ENCODE measurements at places on chromosomes 6 and 20. TPM values are rescaled to one million over a fixed set of nuclear protein-coding genes. Genes with fewer than 3 reads are reported as not detected.

GRCh38 chr6:115783402-115784061 is 277.2 kb downstream of the FRK start:
- no peak for DNase-seq

- no peak for DNase-seq
Observed at GRCh38 chr6:27188061-27188884, 59.2 kb upstream of the PRSS16 start.

DNA sequence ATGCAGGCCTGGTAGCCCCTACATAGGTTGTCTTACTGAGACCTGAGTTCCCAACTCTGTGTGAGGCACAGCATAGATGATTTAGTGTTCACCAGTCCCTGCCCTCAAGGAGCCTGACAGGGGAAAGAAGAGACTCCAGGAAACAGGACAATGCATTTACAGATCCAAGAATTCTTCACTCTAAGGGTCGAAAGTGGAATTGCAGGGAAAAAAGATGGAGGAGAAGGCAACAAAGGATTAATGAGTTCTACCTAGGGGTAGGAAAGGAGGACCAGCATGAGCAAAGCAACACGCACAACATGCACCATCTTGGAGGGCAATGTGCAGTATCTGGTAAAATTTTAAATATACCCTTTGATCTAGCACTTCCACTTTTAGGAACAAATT is 5.9 kb downstream of the SPAG4 start:
- no peak for DNase-seq

- no peak for DNase-seq
Observed at GRCh38 chr6:54361188-54361587, 52.9 kb downstream of the TINAG start.

DNA sequence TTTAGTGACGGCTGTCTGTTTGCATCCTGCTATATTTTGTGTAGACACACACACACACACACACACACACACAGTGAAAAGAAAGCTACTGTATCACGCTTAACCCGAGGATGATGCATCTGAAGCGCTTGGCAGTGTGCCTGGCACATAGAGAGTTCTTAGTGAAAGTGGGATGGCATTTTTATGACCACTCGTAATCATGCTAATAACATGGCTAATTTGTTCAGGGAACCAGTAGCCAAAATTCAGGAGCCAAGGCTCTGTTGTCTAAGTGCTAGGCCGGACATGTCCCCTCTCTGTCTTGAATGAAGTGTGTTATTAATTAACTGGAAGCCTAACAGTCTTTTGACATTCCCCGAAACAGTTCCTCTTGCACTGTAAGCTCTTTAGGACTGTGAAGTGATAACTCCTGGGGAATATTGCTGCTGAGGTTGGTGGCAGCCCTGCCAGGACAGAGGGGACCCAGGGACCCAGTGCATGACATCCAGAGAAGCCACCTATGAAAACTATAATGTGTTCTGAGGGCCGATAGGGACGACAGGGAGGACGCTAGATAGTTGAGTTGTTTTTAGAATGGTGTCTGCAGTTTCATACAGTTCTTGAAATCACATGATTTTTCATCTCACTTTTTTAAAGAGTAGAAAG is 45.0 kb upstream of the IRF4 start:
- DNase-seq = no peak

DNA sequence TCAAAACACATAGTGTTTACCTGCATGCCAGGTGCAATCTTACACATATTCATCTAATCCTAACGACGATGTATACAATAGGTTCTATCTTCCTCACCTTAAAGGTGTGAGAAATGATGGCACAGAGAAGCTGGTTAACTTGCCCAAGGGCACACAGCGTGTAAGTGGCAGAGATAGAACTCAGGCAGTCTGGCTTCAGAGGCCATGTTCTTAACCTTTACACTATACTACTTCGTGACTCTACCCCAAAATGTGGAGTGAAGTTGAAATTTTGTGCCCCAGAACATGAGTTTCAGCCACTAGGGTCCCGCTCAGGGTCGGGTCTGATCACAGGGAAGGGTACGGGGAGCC is 584 bp downstream of the VPS52 start:
- no peak for DNase-seq

DNA sequence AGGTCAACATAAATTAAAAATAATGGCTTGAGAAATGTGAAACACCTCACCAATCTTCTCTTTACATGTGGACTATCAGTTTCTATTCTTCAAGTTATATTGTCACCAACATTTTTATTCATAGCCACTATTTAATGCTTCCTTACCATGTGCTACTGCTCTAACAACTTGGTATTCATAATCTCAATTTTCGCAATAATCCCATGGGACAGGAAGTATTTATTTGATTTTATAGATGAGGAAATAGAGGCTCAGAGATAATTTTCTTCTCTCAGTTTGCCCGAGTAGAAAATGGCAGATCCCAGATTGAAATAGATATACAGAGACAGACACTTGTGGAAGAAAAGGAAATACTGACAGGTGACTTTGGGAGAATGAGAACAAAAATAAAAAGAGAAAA is 66.6 kb downstream of the FAM83B start:
- DNase-seq = no peak

DNA sequence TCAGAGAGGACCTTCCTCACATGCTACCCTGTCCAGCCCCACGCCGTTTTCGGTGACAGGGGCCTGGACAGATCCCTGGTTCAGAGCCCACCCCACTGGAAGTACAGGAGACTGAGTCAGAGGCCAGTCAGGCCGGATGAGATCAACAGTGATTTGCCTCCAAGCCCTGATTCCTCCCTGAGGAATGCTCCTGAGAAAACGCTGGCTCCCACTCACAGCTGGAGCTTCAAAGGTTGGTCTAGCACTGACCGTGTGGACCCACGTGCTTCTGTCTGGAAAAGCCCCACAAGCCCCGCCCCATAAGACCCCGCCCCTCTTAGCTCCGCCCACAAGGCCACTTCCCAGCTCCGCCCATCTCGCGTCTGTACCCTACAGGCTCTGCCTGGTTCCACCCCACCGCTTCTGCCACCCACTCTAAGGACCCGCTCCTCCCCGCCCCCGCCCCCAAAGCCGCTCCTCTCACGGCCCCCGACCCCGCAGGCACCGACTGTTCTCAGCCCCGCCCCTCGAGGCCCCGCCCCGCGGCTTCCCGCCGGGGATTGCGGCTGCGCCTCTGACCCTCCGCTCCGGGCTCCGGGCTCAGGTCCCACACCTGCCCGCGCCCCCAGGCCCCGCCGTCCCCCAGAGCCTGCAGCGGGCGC is 64.9 kb upstream of the BHLHE23 start:
- DNase-seq = peak; percentile 15

GRCh38 chr6:106255306-106255705 is 70.3 kb downstream of the ATG5 start:
- DNase-seq = no peak

GRCh38 chr6:15874821-15875220 is 212.0 kb upstream of the DTNBP1 start:
- no peak for DNase-seq

DNA sequence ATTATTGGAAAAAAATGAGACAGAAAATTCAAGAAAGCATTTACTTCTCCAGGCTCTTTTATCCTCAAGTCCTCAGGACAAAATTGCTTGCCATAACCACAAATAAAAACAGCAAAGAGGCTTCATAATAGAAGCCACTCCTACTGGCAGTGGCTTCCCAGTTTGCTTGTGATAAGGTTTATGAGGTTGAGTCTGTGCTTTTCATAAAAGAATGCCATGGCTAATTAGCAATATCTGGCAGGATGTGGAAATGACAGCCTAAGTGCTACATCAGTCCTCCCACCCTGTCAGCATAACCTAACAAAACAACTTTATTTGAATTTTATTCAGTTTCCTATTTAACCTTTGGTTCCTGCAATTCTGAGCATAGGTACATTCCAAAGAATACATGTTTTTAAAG is 80.9 kb upstream of the HTR1E start:
- no peak for DNase-seq

- no peak for DNase-seq
Observed at GRCh38 chr20:63350597-63351325, 10.4 kb downstream of the CHRNA4 start.

GRCh38 chr6:4644996-4645395 is 131.2 kb upstream of the CDYL start:
- DNase-seq = no peak

DNA sequence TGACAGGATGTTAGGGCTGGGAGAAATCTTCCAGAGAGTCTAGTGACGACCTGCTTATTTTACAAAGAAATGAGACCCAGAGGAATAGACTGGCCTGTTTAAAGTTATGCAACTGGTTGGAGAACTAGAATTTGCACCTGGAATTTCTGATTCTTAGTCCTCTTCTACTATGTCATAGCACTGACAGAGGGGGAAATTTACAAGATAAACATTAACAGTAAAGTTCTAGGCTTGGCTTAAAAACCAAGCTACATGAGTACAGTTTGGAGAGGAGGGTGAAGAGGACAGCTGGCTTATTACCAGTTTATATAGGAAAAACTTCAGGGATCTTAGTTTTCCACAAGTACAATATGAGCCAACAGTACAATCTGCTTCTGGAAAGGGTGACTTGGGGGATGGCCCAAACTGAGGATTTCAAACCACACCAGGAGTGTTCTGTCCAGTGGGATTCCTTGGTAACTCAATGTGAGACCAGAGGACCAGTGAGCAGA is 269.6 kb downstream of the CD109 start:
- DNase-seq = no peak

DNA sequence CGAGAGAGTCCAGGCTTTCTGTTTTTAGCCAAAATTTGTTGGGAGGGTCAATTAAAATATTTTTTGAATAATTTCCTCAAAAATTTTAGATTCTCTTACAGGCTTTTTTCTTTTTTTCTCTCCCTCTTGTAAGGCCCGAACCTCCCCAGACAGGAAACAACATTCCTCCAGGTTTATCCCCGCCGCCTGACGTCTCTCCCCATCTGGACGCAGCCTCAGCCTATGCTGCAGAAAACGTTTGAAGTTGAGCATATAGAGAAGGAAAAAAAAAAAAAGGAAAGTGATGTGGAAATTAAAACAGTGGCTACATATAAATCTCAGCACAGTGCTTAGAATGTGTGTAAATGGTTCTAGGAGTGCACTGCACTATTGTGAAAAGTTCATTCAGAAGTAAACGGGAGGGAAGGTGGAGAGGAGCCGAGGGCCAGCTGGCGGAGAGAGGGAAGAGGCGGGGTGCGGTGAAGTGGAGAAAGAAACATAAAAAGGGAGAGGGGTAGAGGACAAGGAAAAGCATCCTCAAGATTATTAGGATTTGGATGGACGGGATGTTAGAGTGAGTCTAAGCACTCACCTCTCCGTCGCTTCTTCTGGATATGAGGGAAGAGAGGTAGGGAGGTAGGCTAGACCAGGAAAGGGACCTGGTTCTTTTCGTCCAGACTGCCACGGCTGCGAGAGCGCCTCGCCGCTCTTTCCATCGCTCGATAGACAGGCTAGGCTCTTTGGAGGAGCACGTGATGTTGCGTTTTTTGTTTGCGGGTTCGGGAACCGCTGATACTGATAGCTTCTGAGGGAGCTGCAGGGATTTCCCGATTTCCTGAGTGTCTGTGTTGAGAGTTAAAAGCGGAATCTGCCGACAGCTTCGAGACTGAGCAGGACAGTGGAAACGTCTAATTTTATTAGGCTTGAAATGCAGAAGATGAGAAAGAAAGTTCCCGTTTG is 98.7 kb downstream of the TRIM27 start:
- DNase-seq = no peak

DNA sequence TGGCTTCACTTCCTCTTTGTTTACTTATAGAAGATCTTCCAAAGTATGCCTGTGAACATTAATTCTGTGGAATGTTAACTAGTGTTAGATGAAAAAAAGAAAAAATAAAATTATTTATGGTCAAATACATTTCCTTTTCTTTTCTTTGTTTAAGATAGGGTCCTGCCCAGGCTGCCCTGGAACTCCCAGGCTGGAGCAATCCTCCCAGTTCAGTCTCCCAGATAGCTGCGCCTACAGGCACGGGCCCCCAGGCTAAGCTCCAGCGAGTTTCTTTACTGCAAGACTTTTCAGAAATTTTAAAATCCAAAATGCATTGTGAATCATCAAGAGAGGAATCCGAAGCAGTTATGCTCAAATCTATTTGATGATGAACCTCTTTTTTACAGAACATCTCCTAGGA is 39.3 kb upstream of the IL20RA start:
- DNase-seq = no peak

- DNase-seq = no peak
Observed at GRCh38 chr20:10113746-10114145, 79.0 kb downstream of the ANKEF1 start.

GRCh38 chr6:15431762-15432483 is 186.1 kb downstream of the JARID2 start:
- no peak for DNase-seq

DNA sequence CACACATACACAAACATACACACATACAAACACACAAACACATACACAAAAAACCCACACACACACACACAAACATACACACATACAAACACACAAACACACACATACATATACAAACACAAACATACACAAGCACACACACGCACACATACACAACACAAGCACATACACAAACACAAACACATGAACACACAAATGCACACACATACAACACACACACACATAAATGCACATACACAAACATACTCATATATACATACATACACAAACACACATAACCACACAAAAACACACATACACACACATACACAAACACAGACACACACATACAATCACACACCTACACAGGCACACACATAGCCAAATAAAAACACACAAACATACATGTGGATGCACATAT is 30.3 kb upstream of the THBS2 start:
- no peak for DNase-seq

- DNase-seq = no peak
Observed at GRCh38 chr6:15309611-15310283, 63.9 kb downstream of the JARID2 start.

The RPN2 gene
- 488 TPM for polyA plus RNA-seq

The SMOC2 gene
- not detected for polyA plus RNA-seq

The NRSN1 gene
- polyA plus RNA-seq = not detected

The ADAM33 gene
- polyA plus RNA-seq = 16.3 TPM

The POLR1H gene
- 25.0 TPM for polyA plus RNA-seq

The POLR1C gene
- polyA plus RNA-seq = 48.1 TPM

The TCP11 gene
- 0.11 TPM for polyA plus RNA-seq

The ID1 gene
- polyA plus RNA-seq = 7.8 TPM

The CST4 gene
- not detected for polyA plus RNA-seq

The C20orf202 gene
- polyA plus RNA-seq = not detected

The PNLDC1 gene
- polyA plus RNA-seq = 0.19 TPM
